ENCODE measurements at places on chromosomes 3 and 15. TPM values are rescaled to one million over a fixed set of nuclear protein-coding genes. Genes with fewer than 3 reads are reported as not detected.
A peak's percentile ranks its signal among the peaks of the same experiment; 100 is the strongest.

- peak overlapping the region; percentile 99 for H3K4me3 ChIP-seq
- no peaks in the 10 kb centered on the region for H3K27me3 ChIP-seq
- no peaks in the 10 kb centered on the region for H3K36me3 ChIP-seq
- no peak for DNase-seq
Measured at GRCh38 chr15:67839499-67839928, 331 bp downstream of the RNU6-1 start.

Gene CP
- total RNA-seq: 64.0 TPM

DNA sequence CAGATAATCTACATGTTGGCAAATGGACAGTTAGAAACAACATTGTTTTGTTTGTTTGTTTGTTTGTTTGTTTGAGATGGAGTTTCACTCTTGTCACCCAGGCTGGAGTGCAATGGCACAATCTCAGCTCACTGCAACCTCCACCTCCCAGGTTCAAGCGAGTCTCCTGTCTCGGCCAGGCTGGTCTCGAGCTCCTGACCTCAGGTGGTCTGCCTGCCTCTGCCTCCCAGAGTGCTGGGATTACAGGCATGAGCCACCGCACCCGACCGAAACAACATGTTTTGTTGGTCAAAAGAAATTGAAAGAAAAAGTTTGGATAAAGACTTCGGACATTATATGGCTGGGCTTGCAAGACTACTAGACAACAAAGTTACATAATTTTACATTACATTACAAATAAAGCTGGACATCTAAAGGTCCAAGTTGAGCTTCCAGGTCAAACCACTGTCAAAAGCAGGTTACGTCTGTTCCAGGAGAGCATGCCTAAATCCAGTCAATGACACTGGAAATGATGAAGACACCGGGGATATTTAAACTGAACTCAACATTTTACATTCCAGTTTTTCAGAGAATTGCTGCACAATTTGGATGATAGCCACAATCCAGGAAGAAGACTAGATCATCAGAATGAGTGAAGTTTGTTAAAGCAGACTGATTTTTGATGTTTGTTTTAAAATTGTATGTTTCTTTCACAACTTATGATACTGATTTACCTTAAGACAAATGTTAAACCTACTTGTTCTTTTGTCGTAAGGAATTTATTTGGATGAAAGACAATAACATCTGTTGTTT lies 18.6 kb downstream of the SERP1 start:
- DNase-seq: no peak
- no peaks in the 10 kb centered on the region for H3K36me3 ChIP-seq
- H3K27me3 ChIP-seq: no peaks in the 10 kb centered on the region
- H3K4me3 ChIP-seq: no peak overlapping the region

DNA sequence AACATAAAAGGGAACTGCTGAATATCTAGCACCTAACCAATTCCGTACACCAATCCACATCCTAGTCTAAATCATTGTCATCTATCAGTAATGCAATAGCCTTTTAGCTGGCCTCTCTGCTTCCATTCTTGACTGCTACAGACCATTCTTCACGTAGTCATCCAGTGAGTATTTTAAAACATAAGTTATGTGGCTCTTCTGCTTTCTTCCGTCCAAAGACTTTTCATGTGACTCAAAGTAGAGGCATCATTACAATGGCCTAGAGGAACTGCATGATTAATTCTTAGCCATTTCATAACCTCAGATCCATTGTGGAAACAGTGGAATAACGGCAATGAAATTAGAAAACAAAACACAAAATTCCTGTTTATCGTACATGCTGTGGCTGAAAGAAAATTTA lies 88.9 kb upstream of the CBLB start:
- H3K27ac ChIP-seq: no peak overlapping the region
- H3K27me3 ChIP-seq: no peaks in the 10 kb centered on the region
- no peak for DNase-seq
- H3K36me3 ChIP-seq: no peaks in the 10 kb centered on the region
- no peak overlapping the region for H3K4me3 ChIP-seq

DNA sequence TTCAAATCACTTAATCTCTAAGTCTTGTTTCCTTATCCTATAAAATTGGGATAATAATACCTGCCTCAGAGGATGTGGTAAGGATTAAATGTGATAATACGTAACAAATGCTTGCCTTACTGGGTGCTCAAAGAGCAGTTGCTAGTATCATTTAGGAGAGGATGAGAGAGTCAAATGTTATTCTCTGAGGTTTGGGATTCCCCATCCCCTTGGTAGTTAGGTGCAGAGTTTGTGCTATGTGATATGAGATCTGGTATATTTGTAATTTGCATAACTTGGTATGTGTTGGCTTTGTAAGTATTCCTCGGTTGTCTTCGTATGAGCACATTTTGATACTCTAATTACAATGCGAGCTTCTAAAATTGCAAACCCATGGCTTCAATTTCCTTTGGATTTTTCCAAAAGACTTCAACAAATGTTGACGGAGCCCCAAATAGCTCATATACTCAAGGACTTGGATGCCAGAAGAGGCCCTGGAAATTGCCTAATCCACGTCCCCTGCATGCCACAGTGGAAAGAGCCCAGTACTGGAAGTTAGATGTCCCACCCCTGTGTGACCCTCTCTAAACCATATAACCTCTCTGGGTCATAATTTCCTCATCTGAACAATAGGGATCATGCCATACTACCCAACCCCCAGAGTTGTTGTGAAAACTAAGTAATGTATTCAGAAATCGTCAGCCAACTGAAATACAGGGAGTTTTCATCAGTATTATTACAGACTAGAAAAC lies 85.0 kb downstream of the FBN1 start:
- peak overlapping the region; percentile 67 for H3K27ac ChIP-seq
- H3K27me3 ChIP-seq: no peaks in the 10 kb centered on the region
- DNase-seq: no peak
- H3K4me1 ChIP-seq: peaks cover 40% of the 10 kb centered on the region
- H3K4me3 ChIP-seq: no peak overlapping the region
- no peaks in the 10 kb centered on the region for H3K36me3 ChIP-seq

Gene IL17RD
- total RNA-seq: 3.1 TPM

DNA sequence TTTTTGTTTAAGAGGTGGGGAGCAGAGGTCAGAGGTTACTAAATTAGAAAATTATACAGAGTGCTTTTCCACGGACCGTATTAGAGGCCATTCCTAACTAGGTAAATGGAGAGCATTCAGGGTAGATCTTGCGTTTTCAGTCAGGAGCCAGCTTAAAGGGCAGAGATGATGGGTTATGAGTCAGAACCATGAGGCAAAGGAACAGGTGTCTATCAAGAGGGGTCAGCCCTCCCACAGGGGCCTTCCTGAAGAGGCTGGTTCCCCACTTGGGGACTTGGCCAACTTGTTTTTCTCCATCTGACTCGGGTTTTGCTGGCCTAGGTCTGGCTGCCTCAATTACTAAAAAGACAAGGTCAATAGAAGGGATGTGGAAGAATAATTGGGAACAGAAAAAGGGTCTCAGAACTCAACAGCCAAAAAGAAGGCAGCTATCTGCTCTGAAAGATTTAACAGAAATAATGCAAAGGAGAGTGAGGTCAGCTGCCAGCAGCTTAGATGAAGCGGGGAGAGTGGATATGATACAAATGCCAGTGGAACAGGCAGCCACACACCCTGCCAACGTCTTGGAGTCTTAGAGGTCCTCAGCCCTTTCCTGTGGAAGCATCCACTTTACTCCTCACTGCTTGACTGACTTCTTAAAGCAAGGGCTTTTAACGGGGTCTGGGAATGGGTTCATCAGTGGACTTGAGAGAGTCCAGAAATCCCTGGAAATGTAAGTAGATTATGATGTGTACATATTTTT lies 17.6 kb downstream of the MTMR14 start:
- no peak overlapping the region for H3K4me3 ChIP-seq
- no peaks in the 10 kb centered on the region for H3K27me3 ChIP-seq
- DNase-seq: no peak
- peaks cover 56% of the 10 kb centered on the region for H3K36me3 ChIP-seq
- H3K27ac ChIP-seq: no peak overlapping the region

Gene CTXN2
- total RNA-seq: not detected

- no peak overlapping the region for H3K4me3 ChIP-seq
- no peaks in the 10 kb centered on the region for H3K4me1 ChIP-seq
- no peak for DNase-seq
- no peaks in the 10 kb centered on the region for H3K27me3 ChIP-seq
Measured at GRCh38 chr3:194905696-194906095, 220.0 kb downstream of the FAM43A start.

Gene GABRR3
- total RNA-seq: not detected

DNA sequence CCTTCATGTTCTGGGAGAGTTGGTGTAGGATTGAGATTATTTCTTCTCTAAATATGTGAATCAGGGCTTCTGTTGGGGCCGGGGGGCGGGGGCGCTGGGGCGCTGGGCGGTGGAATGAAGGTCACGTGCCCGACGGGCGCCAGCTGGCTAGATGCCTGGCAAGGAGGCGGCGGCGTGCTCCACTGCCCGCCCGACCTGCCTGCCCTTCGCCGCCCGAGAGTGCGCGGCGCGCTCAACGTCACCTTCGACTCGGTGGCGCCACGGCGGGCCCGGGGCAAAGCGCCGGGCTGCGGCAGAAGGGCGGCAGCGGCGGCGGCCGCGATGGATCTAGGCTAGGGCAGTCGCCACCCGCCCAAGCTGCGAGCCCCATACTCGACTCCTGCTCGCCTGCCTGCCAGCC lies 47.0 kb upstream of the LHFPL4 start:
- DNase-seq: no peak
- no peaks in the 10 kb centered on the region for H3K36me3 ChIP-seq
- H3K27me3 ChIP-seq: no peaks in the 10 kb centered on the region
- no peak overlapping the region for H3K27ac ChIP-seq
- H3K4me3 ChIP-seq: peak overlapping the region; percentile 59

DNA sequence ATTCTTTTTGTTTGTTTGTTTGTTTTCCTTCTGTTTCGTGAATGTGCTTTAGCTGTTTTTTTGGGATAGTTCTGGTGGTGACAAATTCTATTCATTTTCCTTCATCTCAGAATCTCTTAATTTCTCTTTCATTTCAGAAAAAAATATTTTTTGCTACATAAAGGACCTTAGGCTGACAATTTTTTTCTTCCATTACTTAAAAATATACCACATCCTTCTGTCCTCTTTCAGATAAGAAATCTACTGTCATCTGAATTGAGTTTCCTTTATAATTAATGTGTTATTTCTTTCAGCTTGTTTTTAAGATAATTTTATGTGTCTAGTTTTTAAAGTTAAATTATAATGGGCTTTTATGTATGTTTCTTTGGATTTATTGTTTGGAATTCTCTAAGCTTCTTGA lies 47.6 kb downstream of the IL16 start:
- H3K4me3 ChIP-seq: no peak overlapping the region
- DNase-seq: no peak
- H3K27me3 ChIP-seq: no peaks in the 10 kb centered on the region
- no peaks in the 10 kb centered on the region for H3K36me3 ChIP-seq

DNA sequence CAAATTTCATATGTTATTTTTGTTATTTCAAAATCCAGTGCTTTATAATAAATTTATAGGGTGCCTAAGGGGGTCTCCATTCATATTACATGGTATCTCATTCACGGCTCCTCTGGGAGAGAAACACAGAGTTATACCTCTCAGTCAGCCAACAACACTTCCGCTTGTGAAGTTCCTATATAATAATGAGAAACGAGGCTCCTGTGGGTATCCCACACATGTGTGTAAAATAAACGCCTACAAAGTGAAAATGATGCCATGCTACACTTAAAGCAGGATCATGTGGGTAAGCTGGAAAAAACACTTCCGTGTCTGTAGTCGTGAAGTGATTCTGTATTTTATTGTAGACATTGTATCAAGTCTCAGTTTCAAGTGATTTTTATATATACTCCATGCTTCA lies 218.8 kb upstream of the ICE2 start:
- no peaks in the 10 kb centered on the region for H3K27me3 ChIP-seq
- no peak for DNase-seq
- H3K27ac ChIP-seq: no peak overlapping the region
- H3K4me3 ChIP-seq: no peak overlapping the region
- H3K4me1 ChIP-seq: no peaks in the 10 kb centered on the region
- H3K36me3 ChIP-seq: no peaks in the 10 kb centered on the region

DNA sequence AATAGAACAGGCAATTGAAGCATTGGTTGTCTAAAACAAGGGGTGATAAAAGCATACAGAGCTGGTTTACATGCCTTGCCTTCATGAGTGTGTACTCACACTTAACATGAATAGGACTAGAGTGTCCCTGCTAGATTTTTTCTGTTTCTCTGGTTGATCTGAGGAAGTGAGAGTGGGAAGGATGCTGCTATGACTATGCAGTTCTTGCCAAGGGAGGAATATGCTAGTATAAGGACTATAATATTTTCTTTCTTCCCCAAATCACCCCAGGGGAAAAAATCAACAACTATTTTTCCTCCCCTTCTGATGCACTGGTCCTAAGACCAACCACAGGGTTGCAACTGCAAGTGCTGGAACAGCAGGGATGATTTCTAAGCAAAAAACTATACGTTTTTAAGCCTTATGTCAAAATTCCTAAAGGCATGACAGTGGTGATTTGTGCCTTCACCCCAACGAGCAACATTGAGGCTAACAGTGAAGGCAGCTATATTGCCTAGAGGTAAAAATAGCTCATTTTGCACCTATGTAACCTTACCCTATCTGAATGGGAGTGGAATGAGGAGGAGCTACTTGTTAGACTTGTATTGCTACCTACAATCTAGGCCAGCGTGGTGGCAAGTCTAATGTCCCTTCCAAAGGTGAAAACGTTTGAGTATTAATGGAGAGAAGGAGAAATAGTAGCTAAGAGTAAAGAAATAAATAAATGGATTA lies 33.5 kb upstream of the USP8 start:
- H3K36me3 ChIP-seq: no peaks in the 10 kb centered on the region
- no peaks in the 10 kb centered on the region for H3K4me1 ChIP-seq
- DNase-seq: no peak
- H3K27ac ChIP-seq: no peak overlapping the region
- H3K4me3 ChIP-seq: no peak overlapping the region

GRCh38 chr3:37423825-37424224 lies 249.4 kb upstream of the LRRFIP2 start:
- H3K27ac ChIP-seq: no peak overlapping the region
- no peaks in the 10 kb centered on the region for H3K4me1 ChIP-seq
- DNase-seq: no peak
- H3K27me3 ChIP-seq: no peaks in the 10 kb centered on the region
- no peaks in the 10 kb centered on the region for H3K36me3 ChIP-seq

Gene HAUS2
- total RNA-seq: 34.8 TPM

DNA sequence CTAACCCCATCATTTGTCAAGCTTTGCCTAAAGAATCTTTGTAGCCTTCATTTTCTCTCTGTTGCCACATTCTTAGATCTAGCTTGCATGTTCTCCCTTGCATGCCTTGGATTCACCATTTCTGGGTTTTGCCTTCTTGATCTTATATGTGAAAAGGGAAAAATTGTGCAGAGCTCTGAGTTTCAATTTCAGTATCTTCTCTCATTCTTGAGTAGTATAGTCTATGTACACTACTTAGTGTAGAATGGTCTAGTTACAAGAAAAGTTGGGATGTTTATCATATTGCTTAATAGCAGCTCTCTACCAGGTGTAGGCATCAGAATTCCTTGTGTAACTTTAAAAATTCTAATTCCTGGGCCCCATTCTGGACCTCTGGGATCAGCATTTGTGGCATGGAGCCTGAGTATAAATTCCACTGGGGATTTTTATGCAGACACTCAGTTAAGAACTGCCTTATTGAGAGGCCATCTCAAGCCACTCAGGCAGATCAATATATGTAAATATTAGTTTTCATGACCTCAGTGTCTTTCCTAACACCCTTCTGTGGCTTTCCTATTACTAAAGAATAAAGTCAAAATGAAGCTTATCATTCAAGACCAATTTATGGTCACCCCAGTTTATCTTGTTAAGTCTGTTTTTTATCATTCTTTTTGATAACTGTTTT lies 23.4 kb downstream of the GTF2E1 start:
- H3K4me3 ChIP-seq: no peak overlapping the region
- H3K27me3 ChIP-seq: no peaks in the 10 kb centered on the region
- H3K4me1 ChIP-seq: peaks cover 3% of the 10 kb centered on the region
- no peak overlapping the region for H3K27ac ChIP-seq
- H3K36me3 ChIP-seq: no peaks in the 10 kb centered on the region

Gene LRRC2
- under 0.01 TPM for total RNA-seq

Gene LNP1
- 3.0 TPM for total RNA-seq

Gene TWF2
- total RNA-seq: 69.2 TPM

Measured in thoracic aorta (tissue), 2 donors.